ENCODE measurements at places on chromosomes 1 and 21.
A peak's percentile ranks its signal among the peaks of the same experiment; 100 is the strongest.

DNA sequence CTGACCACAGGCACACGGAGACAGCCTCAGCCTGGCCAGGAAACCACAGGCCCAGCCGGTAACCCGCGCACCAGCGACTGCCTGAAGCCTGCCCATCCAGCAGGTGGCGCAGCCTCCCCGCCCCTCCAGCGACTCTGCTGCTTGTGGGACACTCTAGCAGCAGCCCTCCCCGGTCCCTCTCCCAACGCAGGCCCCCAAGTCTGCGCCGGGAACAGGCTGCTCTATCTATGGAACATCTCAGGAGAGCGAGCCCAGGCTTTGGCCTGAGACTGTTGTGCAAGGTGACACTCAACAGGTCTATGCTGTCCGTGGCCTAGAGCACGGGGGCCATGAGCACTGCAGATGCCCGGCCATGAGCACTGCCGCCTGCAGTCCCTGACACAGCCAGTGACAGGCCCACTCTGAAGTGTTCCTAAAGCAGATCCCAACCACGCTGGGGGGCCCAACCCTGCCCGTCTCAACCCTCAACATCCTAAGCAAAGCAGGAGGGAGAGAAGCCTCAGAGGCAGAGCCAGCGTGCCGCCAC, 28.4 kb downstream of the WDR4 start:
- no peak for DNase-seq

DNA sequence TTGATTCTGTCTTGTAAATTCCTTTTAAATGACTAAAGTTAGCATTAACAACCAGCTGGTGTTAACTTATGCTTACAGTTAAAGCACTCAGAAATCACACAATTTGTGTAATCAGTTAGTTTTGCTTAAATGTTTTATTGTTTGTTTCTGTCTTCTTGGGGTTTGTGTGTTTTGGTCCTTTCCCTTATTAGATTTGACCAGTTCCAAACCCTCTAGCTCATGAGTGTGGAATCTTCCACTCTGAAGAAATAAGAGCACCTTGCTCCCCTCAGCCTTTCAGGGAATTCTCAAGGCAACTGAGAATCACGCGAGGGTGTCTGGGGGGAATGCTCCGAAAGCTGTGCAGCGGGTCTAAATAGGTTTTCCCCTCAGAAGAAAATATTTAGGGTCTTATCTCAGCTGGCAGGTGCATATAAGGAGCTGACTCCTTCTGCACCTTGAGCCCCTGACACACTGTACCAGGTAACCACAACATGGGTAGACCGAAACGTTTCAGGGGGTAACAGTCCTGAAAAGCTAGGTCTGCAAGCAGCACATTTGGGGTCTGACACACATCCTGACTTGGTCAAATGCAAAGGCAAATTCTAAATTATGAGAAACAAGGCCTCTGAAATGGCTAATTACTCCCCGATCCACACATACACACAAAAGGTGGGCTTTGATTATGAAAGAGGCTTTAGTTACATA, 188.1 kb upstream of the ETV3 start:
- no peak for DNase-seq

DNA sequence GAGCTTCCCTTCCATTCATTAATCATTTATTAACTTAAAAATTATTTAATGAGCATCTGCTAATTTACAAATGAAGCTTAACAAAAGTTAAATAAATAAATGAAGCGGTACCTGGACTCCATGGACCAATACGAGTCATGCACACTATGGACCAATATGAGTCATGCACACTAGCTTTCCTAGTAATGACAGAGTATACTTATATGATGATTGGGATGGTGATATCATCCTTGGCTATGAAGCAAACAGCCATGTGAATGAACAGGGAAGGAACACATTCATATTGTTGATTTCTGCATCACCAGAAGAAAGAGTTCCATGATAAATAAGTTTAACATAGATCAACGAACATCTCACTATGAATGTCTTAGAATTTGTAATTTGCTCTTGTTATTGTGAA, 109.9 kb downstream of the SPAG17 start:
- DNase-seq: peak; percentile 2

DNA sequence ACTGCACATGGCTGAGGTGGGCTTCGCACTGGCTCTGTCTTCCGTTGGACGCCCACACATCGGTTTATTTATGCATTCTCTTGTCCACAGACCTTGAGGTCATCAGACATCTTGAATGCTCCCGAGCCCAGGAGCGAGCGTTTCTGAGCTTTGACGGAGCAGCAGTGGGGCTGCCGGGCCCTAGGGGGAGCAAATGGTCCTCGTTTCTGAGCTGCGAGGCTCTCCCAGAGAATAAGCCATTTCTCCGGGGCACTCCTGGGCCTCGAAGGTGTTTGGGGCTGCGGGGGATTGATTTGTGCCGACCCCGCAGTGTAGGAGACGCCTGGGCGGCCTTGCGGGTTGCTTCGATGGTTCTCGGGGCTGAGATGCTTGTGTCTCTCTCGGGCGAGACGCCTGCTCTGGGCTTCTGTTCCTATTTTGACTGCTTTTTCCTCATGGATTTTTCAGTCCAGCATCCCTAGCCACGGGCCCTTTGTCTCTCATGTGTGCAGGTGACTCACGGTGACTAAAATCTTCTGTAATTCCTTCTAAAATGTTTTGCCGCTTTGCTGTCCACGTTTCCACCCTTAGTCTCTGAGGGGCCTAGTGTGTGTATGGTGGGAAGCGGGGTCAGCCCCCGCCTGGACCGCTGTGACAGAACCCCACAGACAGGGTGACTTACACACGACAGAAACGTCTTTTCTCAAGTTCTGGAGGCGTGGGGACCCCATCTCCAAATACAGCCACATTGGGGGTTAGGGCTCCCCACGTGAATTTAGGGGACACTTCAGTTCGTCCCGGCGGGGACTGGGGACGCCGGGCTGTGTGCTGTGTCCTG, 62.1 kb downstream of the FAAP20 start:
- DNase-seq: peak; percentile 46
